LoVo (cell line): ENCODE measurements at places on chromosomes 13 and 19.
A peak's percentile ranks its signal among the peaks of the same experiment; 100 is the strongest.

- DNase-seq = peak; percentile 75
Observed at GRCh38 chr19:39237200-39238184, 7.3 kb downstream of the IFNL3 start.

DNA sequence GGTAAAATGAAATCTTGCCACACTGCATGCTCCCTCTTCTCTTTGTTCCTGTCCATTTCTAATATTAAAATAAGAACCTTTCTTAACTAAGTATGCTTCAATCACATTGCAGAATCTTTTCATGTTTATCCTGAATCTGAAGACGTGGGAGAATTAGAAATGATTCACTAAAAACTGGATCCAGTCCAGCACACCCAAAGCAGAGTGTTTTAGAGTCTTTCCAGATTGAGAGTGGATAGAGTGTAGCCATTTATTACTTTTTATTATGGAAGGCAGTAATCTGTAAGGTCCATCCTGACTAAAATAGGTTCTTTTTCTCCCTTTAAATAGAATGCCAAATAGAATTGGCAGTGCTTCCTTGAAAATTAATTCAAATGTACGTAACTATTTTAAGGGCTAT lies 453.5 kb downstream of the TDRD3 start:
- DNase-seq = no peak

GRCh38 chr13:20860844-20861243 lies 41.7 kb downstream of the XPO4 start:
- no peak for DNase-seq

DNA sequence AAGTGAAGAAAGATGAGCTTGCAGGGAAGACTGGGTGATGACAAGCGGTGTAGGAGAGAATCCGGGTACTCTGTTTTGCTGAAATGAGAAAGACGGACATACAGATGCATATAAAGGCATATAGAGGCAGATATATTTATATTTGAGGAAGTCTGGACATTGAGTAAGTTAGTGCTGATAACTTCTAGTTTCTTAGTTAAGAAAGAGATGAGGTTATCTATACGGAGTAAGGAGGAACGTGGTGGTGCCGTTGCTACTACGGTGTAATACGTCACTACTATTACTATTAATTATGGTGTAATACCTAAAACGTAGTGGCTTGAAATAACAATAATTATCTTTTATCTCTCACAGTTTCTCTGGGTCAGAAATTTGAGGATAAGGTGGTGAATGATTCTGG lies 9.8 kb upstream of the CPB2 start:
- no peak for DNase-seq

DNA sequence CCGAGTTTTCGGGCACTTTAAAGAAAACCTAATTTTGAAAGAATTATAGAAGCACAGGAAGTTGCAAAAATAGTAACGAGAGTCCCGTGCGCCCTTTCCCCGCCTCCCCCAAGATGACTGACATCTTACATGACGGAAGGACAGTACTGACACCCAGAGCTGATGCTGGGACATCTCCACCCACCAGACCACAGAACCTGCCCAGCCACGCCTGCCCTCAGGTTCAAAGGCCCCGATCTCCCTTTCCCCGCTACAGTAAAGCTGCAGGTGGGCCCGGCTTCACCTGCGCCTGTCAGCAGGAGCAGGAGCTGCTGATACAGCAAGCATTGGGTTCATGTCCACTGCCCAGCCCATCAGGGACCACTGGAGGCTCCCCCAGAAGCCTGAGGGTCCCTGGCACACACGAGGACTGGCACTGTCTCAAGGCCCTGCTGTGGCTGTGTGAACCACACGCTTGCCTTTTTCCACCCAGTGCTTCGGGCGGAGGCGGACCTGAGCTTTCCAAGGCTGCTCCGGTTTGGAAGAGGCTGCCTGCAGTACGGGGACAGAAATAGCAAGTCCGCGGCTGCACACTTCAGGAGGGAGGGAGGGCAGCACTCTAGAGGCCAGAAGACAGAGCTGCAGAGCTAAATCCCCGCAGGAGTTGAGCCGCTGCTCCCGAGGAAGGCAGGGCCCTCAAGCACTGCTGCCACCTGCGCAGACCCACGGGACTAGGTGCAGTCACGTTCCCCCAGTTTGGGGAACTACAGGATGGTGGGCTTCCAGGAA lies 8.7 kb downstream of the MAP2K2 start:
- no peak for DNase-seq

- no peak for DNase-seq
Observed at GRCh38 chr13:96003304-96003703, 49.9 kb downstream of the UGGT2 start.

GRCh38 chr13:30450066-30450465 lies 15.7 kb downstream of the HMGB1 start:
- DNase-seq = no peak

DNA sequence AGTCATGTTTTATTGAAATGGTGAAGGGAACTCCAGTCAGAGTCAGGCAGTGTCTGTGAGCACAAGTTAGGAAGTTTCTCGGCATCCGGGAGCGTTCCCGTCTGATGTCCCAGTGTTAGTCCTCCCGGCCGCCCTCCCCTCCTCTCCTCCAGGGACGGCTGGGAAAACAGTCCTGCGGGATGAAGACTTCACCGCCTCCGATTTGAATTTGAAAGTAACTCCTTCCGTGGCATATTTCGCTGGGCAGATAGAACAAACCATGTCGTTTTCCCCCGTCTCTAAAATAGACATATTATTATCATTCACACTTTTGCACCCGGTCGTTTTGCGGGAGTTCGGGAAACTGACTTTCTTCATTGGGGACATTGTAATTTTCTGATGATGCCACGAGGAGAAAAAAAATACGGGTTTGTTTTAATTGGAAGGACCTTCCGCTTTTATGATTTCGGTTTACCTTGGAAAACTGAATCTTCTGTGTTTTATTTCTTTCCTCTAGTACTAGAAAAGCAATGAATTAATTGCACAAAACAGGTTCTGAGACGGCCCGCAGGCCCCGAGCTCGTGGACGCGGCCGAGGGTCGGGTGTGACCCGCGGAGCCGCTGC lies 76.6 kb downstream of the ZIC5 start:
- no peak for DNase-seq

GRCh38 chr13:77979721-77980385 lies 61.2 kb upstream of the EDNRB start:
- no peak for DNase-seq

DNA sequence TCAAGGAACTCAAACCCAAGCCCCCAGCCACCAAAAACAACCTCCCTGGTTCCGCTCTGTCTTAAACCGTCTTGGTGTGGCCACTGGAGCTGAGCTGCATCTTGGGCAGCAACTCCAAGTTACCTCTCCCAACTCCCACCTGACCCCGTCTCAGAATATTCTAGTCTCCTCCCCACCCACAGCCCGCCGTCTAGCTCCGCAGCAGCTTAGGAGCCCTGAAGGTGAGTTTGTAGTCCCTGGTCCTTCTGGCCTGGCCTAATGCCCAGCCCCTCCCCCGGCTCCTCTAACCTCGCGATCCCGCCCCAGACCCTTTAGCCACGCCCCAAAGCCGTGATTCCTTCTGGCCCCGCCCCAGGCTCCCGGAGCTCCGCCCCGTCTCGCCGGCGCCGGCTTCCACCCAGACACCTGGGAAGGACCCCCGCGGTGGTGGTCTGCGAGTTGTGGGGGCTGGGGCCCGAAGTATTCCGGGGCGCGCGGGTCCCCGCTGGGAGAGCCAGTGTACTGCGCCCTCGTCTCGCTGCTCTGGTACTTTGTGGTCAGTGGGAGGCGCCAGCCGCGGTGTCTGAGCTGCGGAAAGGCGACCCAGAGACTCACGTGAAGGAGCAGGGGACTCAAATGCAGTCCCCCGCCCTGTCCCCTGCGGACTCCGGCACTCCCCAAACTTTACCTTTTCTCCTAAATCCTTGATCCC lies 2.5 kb upstream of the LHB start:
- DNase-seq = peak; percentile 86

DNA sequence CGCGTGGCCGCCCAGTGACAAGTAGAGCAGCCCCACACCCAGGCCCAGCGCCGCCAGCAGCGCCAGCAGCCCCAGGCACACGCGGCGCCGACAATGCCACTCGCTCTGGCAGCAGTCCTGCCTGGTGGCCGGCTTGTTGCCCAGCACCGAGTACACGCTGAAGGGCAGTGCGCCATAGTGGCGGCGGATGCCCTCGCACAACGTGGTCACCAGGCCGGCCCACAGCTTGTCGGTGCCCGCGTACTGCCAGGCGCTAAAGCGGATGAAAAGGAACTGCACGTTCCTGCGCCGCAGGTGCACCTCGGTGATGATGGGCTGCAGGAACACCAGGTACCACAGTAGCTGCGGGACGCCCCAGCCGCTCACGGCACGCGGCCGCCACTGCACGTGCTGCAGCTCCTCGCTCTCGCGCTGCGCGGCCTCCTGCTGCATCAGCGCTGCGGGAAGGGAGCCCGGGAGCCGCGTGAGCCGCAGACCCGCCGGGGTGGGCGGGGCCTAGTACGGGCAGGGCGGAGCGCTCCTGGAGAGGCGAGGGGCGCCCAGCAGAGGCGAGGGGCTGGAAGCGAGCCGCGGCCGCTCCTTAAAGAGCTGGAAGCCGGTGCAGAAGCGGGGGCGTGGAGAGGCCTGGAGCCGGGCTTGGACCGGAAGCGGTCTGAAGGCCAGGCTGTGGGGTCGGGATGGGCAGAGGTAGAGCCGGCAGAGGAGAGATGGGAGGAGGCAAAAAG lies 7.3 kb downstream of the NKPD1 start:
- no peak for DNase-seq

- DNase-seq = no peak
Observed at GRCh38 chr13:65606622-65607021, 1623.5 kb downstream of the PCDH9 start.

- DNase-seq = no peak
Observed at GRCh38 chr19:20357921-20358320, 190.9 kb downstream of the ZNF486 start.

DNA sequence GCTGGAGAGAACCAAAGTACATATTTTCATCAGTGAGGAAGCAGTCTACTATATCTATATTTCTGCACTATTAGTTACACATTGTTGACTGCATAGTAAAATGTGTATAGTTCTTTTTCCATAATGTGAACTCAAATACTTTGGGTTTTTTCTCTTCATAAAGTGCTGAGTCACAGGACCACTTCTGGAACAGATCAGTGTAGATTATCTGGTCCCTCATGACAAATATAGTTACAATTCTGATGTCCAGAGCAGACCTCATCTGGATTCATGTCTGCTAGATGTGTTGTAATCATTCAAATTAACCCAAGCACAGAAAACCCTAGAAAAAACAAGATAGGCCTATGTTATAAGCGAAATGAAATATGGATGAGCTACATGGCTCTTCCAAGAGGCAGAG lies 171.4 kb downstream of the SUCLA2 start:
- no peak for DNase-seq

GRCh38 chr19:47021536-47022139 lies 2.0 kb downstream of the NPAS1 start:
- DNase-seq = no peak

GRCh38 chr19:15672580-15673175 lies at the start of gene CYP4F12:
Gene CYP4F12 (plus strand): TSS chr19:15673087. CDS start chr19:15673530, 443 bp downstream.
- peak; percentile 94 for DNase-seq

DNA sequence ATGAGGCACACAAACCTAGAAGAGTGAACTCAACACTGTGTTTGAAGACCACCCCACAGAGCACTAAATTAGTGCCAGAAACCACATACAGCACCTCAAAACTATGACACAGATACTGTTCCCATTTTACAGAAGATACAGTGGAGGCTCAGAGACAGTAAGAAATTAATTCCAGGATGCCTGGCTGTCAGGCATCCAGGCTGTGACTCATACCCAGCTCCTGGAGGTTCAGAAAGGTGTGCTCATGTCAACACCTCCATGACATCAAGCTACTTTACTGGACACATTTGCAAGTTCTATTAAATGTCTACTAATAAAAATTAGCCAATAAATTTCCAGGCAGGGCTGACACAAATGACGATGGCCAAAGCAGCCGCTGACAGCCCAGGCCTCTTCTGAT lies 176.3 kb downstream of the ABCC4 start:
- DNase-seq = no peak

- no peak for DNase-seq
Observed at GRCh38 chr19:6478815-6479214, 2.8 kb downstream of the DENND1C start.

DNA sequence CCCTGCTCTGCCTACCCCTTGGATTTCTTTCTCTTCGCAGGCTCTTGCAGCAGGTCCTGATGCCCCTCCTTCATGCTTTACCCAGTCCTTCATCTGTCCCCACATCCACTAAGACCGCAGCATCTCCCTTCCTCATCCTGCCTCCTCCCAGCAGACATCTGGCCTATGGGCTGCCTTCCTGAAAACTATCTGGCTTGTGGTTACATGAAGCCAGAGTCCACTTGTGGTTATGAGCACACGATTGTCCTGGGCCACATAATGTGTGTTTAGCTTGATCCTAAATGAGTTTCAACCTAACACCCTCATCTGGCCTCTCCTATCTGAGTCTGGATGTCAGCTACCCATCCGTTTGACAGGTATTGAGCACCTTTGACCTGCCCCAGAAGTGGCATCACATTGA lies 5.5 kb upstream of the ZNF175 start:
- no peak for DNase-seq

DNA sequence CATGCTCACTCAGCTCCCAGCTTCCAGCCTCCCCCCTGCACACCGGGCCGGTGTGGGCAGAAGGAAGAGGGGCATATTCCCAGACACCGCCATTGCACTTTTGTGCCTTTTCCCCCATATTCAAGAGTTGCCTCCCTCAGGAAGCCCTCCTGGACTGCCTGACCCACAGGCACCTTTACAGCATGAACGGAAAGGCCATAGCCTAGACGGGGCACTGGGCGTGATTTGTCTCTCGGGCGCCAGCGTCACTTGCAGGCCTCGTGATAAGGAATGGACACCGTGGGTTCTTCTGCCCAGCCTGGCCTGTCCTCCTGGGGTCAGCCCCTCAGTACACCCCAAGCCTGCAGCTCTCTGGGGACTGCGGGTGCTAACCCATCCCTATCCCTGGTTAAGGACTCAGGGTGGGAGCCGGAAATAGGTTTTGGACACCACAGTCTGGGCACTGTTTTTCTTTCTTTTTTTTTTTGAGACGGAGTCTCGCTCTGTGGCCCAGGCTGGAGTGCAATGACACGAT lies 933 bp upstream of the UQCR11 start:
- no peak for DNase-seq

DNA sequence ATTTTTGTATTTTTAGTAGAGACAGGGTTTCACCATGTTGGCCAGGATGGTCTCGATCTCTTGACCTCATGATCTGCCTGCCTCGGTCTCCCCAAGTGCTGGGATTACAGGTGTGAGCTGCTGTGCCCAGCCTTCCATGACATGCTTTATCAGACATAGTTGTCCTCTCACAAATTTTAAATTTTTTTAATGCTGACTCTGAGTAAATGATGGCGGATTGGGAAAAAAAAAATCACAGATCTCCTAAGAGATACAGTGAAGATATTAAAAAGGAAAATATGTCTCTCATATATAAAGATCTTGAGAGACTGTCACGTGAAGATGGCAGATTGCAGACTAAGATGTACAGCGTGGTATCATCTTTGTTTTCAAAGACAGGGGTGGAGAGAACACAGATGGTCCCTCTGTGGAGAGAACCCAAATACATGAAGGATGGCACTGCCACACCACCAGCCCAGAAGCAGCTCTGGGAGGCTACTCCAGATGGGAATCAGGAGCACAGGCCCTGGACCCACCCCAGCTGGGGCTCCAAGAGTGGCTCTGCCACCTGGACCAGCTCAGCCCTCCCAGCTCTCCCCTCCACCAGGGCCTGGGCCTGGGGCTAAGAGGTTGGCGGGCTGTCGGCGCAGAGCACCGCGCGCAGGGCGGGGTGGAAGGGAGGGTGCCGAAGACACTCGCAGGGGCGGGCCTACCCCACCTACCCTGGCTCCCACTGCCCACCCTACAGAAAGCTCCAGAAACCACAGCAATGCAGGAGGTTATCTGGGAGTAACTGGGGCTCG lies 20.0 kb upstream of the CCNP start:
- DNase-seq = no peak

GRCh38 chr19:10105509-10106099 lies 558 bp upstream of the PPAN start:
- no peak for DNase-seq

- no peak for DNase-seq
Observed at GRCh38 chr19:50722201-50723013, 757 bp upstream of the CLEC11A start.
